Activated naive CD8-positive, alpha-beta T cell treated with anti-CD3 and anti-CD28 coated beads for 36 hours (primary cell): ENCODE measurements at places on chromosomes 16 and 17. TPM values are rescaled to one million over a fixed set of nuclear protein-coding genes. Genes with fewer than 3 reads are reported as not detected.

GRCh38 chr17:42039794-42040763 is 10.3 kb downstream of the C17orf113 start:
- DNase-seq = no peak
- no peaks in the 10 kb centered on the region for H3K36me3 ChIP-seq
- peaks cover 15% of the 10 kb centered on the region for H3K27me3 ChIP-seq
- H3K27ac ChIP-seq = no peak overlapping the region

- DNase-seq = no peak
- peaks cover 16% of the 10 kb centered on the region for H3K27me3 ChIP-seq
- H3K36me3 ChIP-seq = no peaks in the 10 kb centered on the region
- H3K27ac ChIP-seq = no peak overlapping the region
- no peak overlapping the region for H3K4me3 ChIP-seq
Observed at GRCh38 chr16:54875443-54875842, 55.2 kb upstream of the IRX5 start.

DNA sequence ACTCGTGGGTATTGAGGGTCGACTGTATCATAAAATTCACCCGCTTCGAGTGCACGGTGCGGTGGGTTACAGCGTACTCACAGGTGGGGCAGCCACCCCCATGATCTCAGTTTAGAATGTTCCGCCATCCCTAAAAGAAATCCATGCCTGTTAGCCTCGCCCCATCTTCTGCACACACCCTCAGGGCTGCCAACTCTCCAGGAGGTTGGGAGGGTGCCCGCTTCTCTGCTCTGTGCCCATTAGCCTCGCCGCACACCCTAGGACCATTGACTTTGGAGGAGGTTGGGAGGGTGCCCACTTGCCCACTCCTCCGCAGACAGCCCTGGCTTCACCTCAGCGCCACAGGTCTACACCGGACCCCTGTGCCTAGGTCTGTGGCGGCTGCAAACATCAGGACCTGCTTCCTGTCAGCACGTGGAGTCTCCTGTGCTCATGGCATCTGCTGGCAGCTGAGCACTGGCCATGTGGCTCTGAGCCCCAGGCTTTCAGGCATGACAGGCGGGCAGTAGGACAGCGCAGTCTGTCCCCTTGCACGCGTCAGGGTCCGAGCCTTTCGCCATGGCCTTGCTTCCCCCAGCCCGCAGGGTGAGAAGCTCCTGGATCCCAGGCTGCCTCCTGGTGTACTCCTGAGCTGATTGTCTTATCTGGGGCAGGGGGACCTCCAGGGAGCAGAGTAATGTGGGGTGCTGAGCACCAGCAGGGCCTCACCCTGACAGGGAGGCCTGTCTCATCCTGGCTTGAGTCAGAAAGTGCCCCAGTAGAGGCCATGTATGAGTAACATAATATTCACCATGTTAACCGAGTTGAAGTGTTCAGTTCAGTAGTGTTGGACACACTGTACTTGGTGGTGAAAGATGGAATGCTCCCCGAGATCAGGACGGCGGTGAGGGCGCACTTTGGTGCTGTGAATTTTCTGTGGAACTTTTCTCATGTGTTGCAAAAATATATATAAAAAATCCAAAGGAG is 21.9 kb downstream of the NME3 start:
- H3K4me1 ChIP-seq = no peaks in the 10 kb centered on the region
- H3K27ac ChIP-seq = no peak overlapping the region
- DNase-seq = no peak
- no peaks in the 10 kb centered on the region for H3K27me3 ChIP-seq

The PPP1R27 gene
- total RNA-seq = not detected
